ENCODE measurements at places on chromosomes 3 and 15. TPM values are rescaled to one million over a fixed set of nuclear protein-coding genes. Genes with fewer than 3 reads are reported as not detected.

ZKSCAN7 gene
- 1.4 TPM for total RNA-seq

TGM5 gene
- not detected for total RNA-seq

SST gene
- total RNA-seq, result not detected

COPB2 gene
- 152 TPM for total RNA-seq

CTXND1 gene
- total RNA-seq, result not detected

LRRIQ4 gene
- total RNA-seq, result not detected

LXN gene
- total RNA-seq, result 26.3 TPM

IGSF11 gene
- 0.13 TPM for total RNA-seq

CD86 gene
- not detected for total RNA-seq

HRH1 gene
- total RNA-seq, result 2.3 TPM

TTLL13 gene
- total RNA-seq, result 0.13 TPM

C3orf70 gene
- total RNA-seq, result 3.5 TPM

ALDH1A2 gene
- total RNA-seq, result 57.0 TPM

AADACL2 gene
- not detected for total RNA-seq

CHRNA7 gene
- total RNA-seq, result 0.38 TPM

KATNBL1 gene
- total RNA-seq, result 26.0 TPM

STX19 gene
- not detected for total RNA-seq

FAM227B gene
- 3.0 TPM for total RNA-seq

SLC6A1 gene
- total RNA-seq, result not detected

ACTC1 gene
- not detected for total RNA-seq

SEMA6D gene
- 1.5 TPM for total RNA-seq

SENP7 gene
- total RNA-seq, result 13.9 TPM

IQSEC1 gene
- total RNA-seq, result 83.7 TPM

DNAH1 gene
- total RNA-seq, result 1.0 TPM

NOP10 gene
- 162 TPM for total RNA-seq

MYRIP gene
- 9.2 TPM for total RNA-seq

FBXL2 gene
- 9.8 TPM for total RNA-seq

ALG3 gene
- total RNA-seq, result 20.5 TPM

ARF4 gene
- 121 TPM for total RNA-seq

GLT8D1 gene
- total RNA-seq, result 44.6 TPM

MAP6D1 gene
- total RNA-seq, result 0.51 TPM

CASR gene
- total RNA-seq, result not detected

MYLK gene
- 56.7 TPM for total RNA-seq

CA12 gene
- total RNA-seq, result 0.38 TPM

CPLX3 gene
- not detected for total RNA-seq

ZNF660 gene
- total RNA-seq, result 0.76 TPM

SH3BP5 gene
- total RNA-seq, result 56.3 TPM

DNAJA4 gene
- total RNA-seq, result 0.90 TPM

CPNE9 gene
- not detected for total RNA-seq

EOMES gene
- not detected for total RNA-seq

ZNF106 gene
- 30.5 TPM for total RNA-seq

FRMD4B gene
- 67.8 TPM for total RNA-seq

ADAM10 gene
- total RNA-seq, result 194 TPM

SHC4 gene
- total RNA-seq, result 0.51 TPM

OR5K2 gene
- total RNA-seq, result not detected

PEX5L gene
- not detected for total RNA-seq

CYP1A2 gene
- under 0.01 TPM for total RNA-seq

THPO gene
- total RNA-seq, result under 0.01 TPM

UTS2B gene
- total RNA-seq, result not detected

RAB43 gene
- total RNA-seq, result 95.2 TPM

TUSC7 gene
- total RNA-seq, result not detected

RGMA gene
- under 0.01 TPM for total RNA-seq
